ENCODE measurements at places on chromosomes 11 and 22. TPM values are rescaled to one million over a fixed set of nuclear protein-coding genes. Genes with fewer than 3 reads are reported as not detected.
A peak's percentile ranks its signal among the peaks of the same experiment; 100 is the strongest.

DNA sequence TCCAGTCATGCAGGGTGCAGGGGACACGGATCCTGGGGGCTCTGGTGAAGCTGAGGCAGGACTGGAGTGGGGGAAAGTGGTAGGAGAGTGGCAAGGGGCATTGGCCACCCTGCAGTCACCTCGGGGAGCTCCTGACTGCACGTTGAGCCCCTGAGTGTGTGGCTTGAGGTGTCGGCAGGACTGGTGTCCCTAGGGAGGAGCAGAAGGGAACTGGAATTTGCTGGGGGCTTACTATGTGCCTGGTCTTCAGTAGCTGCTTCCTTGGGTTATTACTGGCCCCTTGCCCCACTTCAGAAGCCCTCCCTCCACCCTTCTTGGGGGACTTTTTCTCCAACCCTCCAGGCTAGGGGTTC lies 31.5 kb downstream of the IFT27 start:
- DNase-seq, result no peak

DNA sequence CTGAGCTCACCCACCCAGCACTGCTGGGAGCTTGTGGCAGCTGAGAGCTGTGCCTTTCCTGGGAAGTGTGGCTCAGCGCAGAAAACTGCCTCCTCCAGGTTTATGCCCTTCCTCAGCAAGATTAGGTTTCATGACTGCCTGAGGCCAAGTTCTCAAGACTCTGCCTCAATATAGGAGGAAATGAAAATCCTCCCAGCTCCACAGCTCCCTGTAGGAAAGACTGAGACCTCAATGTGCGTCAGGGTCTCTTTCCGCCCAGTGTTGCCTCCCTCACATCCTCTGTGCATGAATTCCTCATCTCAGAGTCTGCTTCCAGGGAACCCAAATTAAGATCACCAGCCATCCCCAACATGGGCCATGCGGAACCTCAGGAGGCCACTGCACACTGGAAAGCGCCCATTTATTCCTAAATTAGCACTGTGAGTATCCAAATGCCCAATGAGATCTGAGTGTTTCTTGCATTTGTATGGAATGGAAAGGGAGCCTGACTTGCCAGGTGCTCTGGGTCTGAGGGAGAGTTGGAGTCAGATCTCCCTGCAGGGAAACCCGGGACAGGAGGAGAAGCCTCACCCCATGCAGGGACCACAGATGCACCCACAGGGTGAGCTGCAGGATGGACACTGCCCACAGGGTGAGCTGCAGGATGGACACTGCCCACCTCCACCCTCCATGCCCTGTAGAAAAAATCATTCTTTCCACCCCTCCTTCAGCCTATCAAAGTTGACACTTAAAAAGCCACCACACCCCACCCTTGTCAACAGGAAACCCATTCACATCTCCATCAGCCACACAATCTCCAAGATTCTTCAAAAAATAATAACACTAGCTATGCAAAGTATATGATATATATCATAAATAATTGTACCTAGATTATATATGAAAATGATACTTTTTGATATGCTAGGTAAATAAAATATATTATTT lies 97.4 kb upstream of the IGLL5 start:
- DNase-seq, result no peak

Gene IGSF22
- 9.4 TPM for total RNA-seq

Gene KRTAP5-9
- not detected for total RNA-seq

- no peak for DNase-seq
These were observed 23.7 kb upstream of the PDE3B start for GRCh38 chr11:14619603-14620531.

DNA sequence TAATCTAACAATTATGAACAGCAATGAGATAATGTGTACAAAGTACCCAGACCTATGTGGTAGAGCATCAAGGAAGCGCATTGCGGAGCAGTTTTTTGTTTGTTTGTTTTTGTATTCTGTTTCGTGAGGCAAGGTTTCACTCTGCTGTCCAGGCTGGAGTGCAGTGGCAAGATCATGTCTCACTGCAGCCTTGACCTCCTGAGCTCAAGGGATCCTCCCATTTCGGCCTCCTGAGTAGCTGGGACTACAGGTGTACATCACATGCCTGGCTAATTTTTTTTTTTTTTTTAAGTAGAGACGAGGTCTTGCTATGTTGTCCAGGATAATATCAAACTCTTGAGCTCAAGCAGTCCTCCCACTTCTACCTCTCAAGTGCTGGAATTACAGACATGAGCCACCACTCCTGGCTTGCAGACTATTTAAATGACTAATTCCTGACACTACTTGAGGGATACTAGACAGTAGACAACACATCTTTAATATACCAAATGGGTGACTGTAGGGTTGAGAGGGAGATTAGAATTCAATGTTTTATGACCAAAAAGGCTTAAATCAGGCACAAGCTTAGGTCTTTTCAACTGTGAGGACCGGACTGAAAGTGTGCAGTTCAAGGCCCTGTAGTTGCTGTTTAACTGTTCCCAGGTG lies 12.7 kb downstream of the OR51B4 start:
- no peak for DNase-seq

Gene ST14
- 0.81 TPM for total RNA-seq

- no peak for DNase-seq
These were observed 36.2 kb upstream of the BRSK2 start for GRCh38 chr11:1353383-1354124.

Gene PATE4
- not detected for total RNA-seq

GRCh38 chr11:44623731-44624491 lies 58.4 kb downstream of the CD82 start:
- DNase-seq, result peak; percentile 5

- no peak for DNase-seq
These were observed 555.7 kb downstream of the TBC1D22A start for GRCh38 chr22:47318041-47318737.

GRCh38 chr11:117189941-117190544 lies 9.1 kb upstream of the TAGLN start:
- DNase-seq, result no peak

DNA sequence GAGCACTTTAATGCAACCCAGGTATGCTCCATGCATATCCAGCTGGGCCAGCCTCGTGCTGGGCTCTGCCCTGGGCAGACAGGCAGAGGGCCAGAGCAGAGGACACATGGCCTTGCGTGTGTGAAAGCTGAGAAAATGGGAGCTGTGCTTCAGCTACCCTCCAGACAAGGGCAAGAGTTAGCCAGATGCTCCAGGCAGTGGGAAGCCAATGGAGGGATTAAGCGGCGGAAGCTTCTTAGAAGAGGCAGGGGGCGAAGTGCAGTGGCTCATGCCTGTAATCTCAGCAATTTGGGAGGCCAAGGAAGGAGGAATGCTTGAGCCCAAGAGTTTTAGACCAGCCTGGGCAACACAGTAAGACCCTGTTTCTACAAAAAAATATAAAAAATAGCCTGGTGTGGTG lies 9.8 kb upstream of the ARHGEF17 start:
- no peak for DNase-seq

Gene TEX12
- 0.52 TPM for total RNA-seq

DNA sequence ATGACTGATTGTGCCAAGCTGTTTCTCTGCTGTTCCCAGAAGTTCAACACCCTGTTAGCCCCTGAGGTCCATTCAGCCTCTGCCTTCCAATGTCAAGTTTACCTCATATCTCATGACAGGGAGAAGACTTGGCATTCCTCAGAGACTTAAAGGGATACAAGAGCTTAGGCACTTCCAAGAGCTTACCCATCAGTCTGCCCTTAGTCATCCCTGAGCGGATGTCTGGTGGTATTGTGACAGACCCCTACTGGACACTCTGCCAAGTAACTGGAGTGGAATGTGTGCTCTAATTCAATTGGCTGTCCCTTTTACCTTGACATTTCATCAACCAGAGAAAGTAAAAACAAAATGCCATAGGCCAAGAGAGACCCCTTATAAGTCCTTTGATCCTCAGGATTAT lies 151.5 kb downstream of the AASDHPPT start:
- no peak for DNase-seq

Gene C1QTNF4
- total RNA-seq, result 1.1 TPM

DNA sequence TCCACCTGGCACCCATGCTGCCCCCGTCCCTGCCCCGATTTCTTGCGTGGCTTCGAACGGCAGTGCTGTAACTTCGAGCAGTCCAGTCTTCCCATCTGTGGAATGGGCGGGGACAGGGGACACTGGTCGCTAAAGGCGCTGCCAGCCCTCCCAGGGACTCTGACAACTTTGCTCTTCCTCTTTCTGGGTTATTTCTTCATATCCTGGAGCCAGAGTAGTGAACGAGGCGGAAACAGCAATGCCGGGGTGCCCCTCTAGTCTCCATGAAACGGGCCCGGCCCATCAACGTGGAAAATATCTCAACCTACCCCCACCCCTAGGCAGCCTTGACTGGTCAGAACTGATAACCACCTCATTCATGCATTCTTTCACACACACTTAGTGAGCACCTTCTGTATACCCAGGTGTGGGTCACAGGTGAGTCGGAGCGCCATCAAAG lies 42.8 kb downstream of the TRIOBP start:
- no peak for DNase-seq

Gene WT1
- not detected for total RNA-seq

DNA sequence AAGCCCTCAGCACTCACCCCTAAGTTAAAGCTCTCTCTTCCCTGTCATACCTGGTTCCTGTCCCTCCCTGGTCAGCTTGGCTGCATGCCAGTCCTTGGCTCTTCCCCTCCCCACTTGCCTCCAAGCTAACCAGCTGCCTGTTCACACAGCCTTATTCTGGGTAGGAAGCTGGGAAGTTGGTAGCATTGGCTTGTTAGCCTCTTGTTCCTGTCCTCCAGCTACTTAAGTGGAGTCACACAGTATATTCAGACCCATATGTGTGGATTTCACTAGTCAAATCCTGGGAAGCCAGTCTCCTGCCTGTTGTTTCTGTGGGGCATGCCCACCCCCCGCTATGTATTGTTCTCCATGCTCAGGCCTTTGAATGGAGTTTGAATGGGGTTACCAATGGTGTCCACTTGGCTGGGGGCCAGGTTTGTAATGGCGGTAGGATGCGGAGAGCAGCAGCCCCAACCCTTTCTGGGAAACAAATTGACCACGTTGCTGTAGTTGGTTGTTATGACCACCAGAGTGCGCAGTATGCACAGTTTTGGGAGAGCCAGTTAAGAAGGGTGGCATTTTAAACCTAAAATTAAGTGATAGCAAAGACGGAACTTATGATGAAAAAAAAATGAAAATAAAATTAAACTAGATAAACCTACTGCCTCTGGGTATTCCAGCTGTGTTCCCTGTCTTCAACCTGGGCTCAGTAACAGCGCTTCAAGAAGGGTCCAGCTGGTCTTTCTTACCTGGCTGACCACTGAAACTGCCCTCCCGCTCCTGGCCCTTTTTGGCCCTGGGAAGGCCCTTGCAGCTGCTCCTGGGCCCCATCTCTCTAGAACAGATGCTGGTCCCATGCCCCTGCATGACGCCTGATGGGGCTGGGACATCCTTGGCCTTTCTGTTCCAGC lies 10.7 kb upstream of the RPS3 start:
- DNase-seq, result peak; percentile 19

GRCh38 chr11:75151346-75152047 lies 590 bp downstream of the SLCO2B1 start:
- DNase-seq, result no peak

Gene UBQLNL
- 0.29 TPM for total RNA-seq

Gene IGLL1
- total RNA-seq, result not detected

- no peak for DNase-seq
These were observed 433.2 kb downstream of the GUCY1A2 start for GRCh38 chr11:106585061-106585460.

DNA sequence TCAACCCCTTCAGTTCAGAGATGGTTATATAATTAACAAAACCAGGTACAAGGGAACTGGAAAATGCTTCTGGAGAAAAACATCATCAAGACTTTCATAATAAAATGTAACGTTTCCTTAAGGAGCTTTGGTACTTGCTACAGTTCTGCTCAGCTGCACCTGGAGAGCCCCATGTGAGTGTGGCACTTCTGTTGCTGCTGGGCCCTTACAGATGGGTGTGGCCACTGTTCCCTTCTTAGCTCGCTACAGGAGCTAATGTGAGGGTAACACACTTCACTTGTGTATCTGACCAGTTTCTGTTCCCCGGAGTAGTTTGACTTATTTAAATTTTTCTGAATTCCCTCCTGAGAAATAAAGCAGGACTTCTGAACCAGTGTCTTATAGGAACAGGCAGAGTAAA lies 4.0 kb downstream of the POU2AF3 start:
- no peak for DNase-seq

Gene ZFPL1
- 50.2 TPM for total RNA-seq

Gene MMP12
- total RNA-seq, result not detected

DNA sequence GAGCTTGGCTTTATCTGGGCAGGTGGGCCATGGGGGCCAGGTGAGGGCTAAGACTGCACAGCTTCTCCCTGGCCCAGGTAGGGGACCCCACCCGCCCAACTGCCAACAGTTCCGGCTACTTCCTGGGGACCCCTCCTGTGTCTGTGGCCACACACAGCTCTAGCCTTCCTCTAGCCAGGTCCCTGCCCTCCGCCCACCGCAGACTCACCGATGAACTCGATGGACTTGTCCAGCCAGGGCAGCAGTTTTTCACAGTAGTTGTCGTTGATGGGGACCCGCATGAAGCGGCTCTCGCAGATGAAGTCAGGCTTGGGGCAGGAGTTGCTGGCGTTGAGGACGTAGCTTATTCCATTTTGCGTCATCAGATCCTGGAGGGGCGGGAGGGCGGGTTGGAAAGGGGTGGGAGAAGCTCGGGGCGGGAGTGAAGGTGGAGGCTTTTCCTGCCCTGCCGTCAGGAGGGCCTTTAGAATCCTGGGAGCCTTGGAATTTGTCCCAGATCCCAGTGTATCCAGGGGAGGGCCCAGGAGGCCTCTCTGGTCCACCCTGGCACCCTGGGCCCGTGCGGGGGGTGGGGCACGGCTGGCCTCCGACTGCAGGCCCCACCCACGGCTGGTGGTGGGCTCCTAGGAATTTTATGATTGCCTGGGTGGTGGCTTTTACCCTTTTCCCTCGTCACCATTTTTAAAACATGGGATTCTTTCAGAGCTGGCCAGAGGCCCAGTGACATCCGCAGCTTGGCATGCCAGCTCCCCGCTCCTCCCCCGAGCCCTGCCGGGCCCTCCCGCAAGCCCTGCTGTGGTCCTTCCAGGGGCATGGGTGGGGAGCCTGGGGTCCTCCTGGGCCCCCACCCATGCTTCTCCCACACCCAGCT lies 13.9 kb downstream of the DUSP8 start:
- DNase-seq, result no peak

DNA sequence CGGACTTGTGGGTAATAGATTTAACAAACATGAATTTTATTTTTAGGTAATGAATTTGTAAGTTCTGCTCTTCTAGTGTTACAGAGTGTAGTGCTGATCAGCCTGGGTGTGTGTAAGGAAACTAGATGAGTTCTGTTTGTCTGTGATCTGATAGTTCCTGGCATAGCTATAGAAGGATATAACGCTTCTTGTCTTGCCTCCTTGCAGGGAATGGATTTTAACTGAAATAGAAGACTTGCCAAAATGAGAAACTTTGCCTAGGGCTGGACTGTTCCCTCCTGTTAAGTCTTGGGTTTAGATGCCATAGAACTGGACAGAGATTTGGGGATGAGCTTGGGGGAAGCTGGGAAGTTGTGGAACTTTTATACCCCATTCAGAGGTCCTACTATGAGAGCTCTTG lies 11.6 kb downstream of the CCDC81 start:
- no peak for DNase-seq

Gene C22orf23
- not detected for total RNA-seq

Gene RIC3
- 38.8 TPM for total RNA-seq

GRCh38 chr11:14980854-14981253 lies 8.7 kb upstream of the CALCA start:
- no peak for DNase-seq
